ENCODE measurements at places on chromosomes 4 and X. TPM values are rescaled to one million over a fixed set of nuclear protein-coding genes. Genes with fewer than 3 reads are reported as not detected.

Gene FRG2
- polyA plus RNA-seq: not detected

Gene FATE1
- not detected for polyA plus RNA-seq

Gene APOOL
- 6.1 TPM for polyA plus RNA-seq

Gene PCDH19
- not detected for polyA plus RNA-seq

Gene ADGRG2
- not detected for polyA plus RNA-seq

Gene PAGE5
- polyA plus RNA-seq: 1.0 TPM

Gene DOK7
- polyA plus RNA-seq: not detected
